ENCODE measurements at places on chromosomes 2 and 18. TPM values are rescaled to one million over a fixed set of nuclear protein-coding genes. Genes with fewer than 3 reads are reported as not detected.

GRCh38 chr2:215140166-215140707, 1.8 kb upstream of the ABCA12 start:
- no peak for DNase-seq

- DNase-seq, result no peak
Measured at GRCh38 chr2:229521576-229521975, 192.8 kb downstream of the DNER start.

- DNase-seq, result no peak
Measured at GRCh38 chr2:198756166-198756565, 701.6 kb downstream of the SATB2 start.

DNA sequence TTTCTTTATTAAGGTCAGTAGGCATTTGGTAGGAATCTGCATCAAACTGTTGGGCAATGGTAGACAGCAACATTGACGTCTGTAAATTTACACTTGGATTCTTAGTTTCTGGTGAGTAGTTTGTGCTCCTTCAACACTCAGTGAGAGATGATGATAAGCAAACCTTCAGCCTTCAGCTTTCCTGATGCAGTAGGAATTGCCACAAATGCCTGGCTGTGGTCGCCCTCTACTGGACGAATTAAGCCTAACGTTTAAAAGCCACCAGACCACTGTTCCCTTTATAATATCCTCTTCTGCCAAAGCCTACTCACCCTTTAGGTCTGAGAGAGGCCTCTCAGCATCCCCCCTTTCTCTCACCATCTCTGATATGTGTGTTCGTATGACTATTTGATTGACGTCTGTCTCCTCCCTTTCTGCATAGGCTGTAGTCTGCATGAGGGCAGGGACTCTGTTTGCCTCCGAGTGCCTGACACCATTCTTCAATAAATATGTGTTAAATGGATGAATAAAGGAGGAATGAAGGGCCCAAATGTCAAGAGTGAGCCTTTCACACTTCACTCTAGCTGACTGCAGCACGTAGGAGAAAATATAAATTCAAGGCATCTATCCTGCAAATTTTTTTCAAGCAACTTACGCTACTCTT, 47.0 kb upstream of the PLEKHM3 start:
- DNase-seq, result peak; percentile 81

- no peak for DNase-seq
Measured at GRCh38 chr2:23385351-23385747, 370 bp downstream of the KLHL29 start.

B4GALT6 gene
- total RNA-seq, result 0.68 TPM

GRCh38 chr2:199455210-199455544, 2.6 kb downstream of the SATB2 start:
- DNase-seq, result no peak

DNA sequence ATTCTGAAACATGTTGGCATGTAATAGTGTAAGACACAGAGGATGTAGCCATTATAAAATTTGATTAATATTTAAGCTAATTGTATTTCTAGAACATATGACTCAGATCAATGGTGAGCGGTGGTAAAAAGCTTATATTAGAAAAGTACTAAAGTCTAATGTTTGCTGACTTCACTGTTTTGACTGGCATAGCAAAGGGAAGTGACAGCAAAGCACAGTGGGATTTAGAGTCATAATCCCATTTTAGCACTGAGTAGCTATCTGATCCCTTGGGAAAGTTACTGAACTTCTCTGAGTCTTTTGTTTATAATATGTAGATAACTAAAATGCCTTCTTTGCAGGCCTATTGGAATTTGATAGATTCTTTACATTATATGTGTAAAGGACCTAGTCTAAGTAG, 60.4 kb downstream of the KIAA1328 start:
- no peak for DNase-seq

DNA sequence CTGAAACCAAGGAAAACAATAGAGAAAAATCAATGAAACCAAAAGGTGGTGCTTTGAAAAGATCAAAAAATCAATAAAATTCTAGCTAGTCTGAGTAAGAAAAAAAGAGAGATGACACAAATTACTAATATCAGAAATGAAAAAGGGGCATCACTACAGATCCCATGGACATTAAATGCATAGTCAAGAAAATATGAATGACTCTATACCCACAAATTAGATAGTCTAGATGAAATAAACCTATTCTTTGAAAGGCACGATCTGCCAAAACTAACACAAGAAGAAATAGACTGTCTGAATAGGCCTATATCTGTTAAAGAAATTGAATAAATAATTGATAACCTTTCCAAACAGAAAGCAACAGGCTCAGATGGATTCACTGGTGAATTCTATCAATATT, 15.2 kb upstream of the DSG3 start:
- no peak for DNase-seq

Data from HT-29 (cell line).